ENCODE measurements at places on chromosomes 5 and 9.

- no peak for DNase-seq
Measured at GRCh38 chr5:1226839-1227581, 1.8 kb downstream of the SLC6A18 start.

DNA sequence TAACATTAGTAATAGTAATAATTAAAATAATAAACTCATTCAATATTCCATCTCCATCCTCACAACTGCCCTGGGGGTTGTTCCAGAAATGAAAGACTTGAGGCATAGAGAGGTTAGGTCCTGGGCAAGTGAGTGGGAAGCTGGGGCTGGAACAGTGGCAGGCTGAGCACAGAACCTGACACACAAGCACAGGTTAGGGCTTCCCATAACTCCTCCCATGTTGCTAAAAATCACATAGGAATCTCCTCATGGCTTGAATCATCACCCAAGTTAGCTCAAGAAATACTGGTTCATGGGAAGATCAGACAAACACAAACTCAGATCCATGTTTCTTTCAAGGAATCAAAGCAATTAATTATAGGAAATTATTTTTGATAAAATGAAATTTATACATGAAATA, 487.7 kb downstream of the SEMA5A start:
- no peak for DNase-seq

DNA sequence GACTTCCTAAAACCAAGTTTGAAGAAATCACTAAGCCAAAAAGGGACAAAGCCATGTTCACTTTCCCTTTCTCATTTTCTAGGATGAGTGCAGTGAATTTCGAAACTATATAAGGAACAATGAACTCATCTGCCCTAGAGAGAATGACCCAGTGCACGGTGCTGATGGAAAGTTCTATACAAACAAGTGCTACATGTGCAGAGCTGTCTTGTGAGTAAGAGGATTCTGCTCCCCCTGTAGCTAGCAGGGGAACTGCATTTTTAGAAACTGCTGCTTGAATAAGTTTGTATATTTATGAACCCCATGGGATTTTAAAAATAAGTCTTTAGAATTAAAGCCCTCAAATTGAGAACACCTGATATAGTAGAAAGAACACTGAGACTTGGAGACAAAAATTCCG, 42.7 kb upstream of the SPINK14 start:
- no peak for DNase-seq

- DNase-seq, result no peak
Measured at GRCh38 chr5:35202319-35203111, 27.8 kb downstream of the PRLR start.

DNA sequence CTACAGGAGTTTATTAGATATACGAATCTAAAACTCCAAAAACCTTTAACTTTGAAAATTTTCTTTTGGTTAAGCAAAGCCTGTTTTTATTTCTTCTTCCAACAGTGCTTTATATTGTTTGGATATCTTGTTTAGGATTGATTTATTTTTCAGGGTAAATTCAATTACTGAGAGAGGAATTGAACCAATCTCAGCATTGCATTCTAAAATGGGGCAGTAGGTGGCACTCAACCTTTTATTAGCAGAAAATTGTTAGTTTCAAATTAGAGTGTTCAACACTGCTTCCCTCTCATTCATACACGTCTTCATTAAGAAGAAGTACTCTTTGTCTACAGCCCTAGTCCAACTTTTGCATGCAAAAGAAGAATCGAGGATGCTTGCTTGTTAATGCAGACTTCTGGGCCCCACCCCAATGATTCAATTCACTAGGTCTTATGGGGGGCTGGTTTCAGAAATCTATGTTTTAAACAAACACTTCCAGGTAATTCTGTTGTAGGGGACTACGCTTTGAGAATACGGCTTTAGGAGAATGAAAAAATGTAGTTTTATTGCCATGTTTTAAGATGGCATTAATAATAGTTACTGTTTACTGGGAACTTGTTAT, 26.6 kb downstream of the MRPL22 start:
- DNase-seq, result no peak

GRCh38 chr5:57802131-57802530, 319.5 kb upstream of the ACTBL2 start:
- DNase-seq, result no peak

- DNase-seq, result no peak
Measured at GRCh38 chr9:114396558-114397218, 8.9 kb upstream of the AKNA start.

- no peak for DNase-seq
Measured at GRCh38 chr9:93089024-93089423, 7.0 kb upstream of the CARD19 start.

- DNase-seq, result no peak
Measured at GRCh38 chr5:149215478-149216090, 56.1 kb upstream of the AFAP1L1 start.

GRCh38 chr9:101172616-101173015, 144.1 kb downstream of the PLPPR1 start:
- DNase-seq, result no peak

Measured in amygdala (tissue), 56 donors.